A549 treated with AZD2906 at 1 μM for 4 hours (cell line): ENCODE measurements at places on chromosomes 7 and 10. TPM values are rescaled to one million over a fixed set of nuclear protein-coding genes. Genes with fewer than 3 reads are reported as not detected.

The SFRP4 gene
- 3.1 to 4.3 TPM (median 3.6 TPM) in 5 replicates for total RNA-seq

The GRID2IP gene
- not detected in 5 replicates for total RNA-seq

The LIPN gene
- total RNA-seq = not detected in 5 replicates

The CASD1 gene
- total RNA-seq = 7.5 to 11.6 TPM (median 8.5 TPM) in 5 replicates

The CUBN gene
- 0.02 to 0.06 TPM (median 0.05 TPM) in 5 replicates for total RNA-seq

The ZNF727 gene
- total RNA-seq = not detected in 5 replicates

The AKR1D1 gene
- total RNA-seq = 0.03 to 0.09 TPM (median 0.05 TPM) in 3 of 5 replicates, not detected in the others

The H2AZ2 gene
- 206 to 263 TPM (median 253 TPM) in 5 replicates for total RNA-seq

The RBM33 gene
- 20.7 to 27.3 TPM (median 26.2 TPM) in 5 replicates for total RNA-seq

The CNNM1 gene
- total RNA-seq = 22.8 to 27.4 TPM (median 25.6 TPM) in 5 replicates

The HOXA4 gene
- 1.6 to 1.9 TPM (median 1.8 TPM) in 5 replicates for total RNA-seq

The LRRD1 gene
- not detected in 5 replicates for total RNA-seq

The NUTM2E gene
- 0.34 to 0.51 TPM (median 0.43 TPM) in 5 replicates for total RNA-seq

The CPED1 gene
- not detected in 5 replicates for total RNA-seq

The STAMBPL1 gene
- 23.1 to 27.7 TPM (median 25.4 TPM) in 5 replicates for total RNA-seq

The PALD1 gene
- total RNA-seq = 5.4 to 7.6 TPM (median 6.5 TPM) in 5 replicates

The CTTNBP2 gene
- total RNA-seq = 0.21 to 0.61 TPM (median 0.26 TPM) in 5 replicates

The PRPS1L1 gene
- not detected in 5 replicates for total RNA-seq

The DBNL gene
- 66.0 to 71.9 TPM (median 71.2 TPM) in 5 replicates for total RNA-seq

The CALCR gene
- 0.06 TPM in 1 of 5 replicates, not detected in the others for total RNA-seq

The NXPH1 gene
- not detected in 5 replicates for total RNA-seq

The COBL gene
- 3.6 to 4.3 TPM (median 4.1 TPM) in 5 replicates for total RNA-seq

The TCAF1 gene
- total RNA-seq = 14.3 to 19.9 TPM (median 17.3 TPM) in 5 replicates

The RPP38 gene
- 34.3 to 36.2 TPM (median 34.9 TPM) in 5 replicates for total RNA-seq

The NRAP gene
- 0.01 TPM in 1 of 5 replicates, not detected in the others for total RNA-seq

The FAM171A1 gene
- 19.8 to 23.6 TPM (median 21.8 TPM) in 5 replicates for total RNA-seq

The PAPSS2 gene
- 18.8 to 20.5 TPM (median 19.7 TPM) in 5 replicates for total RNA-seq

The CCL24 gene
- total RNA-seq = 0.18 TPM in 1 of 5 replicates, not detected in the others

The PRRT4 gene
- total RNA-seq = 0.20 to 0.54 TPM (median 0.25 TPM) in 5 replicates

The ATG9B gene
- 0.28 to 0.88 TPM (median 0.71 TPM) in 5 replicates for total RNA-seq

The SNCG gene
- 10.4 to 14.7 TPM (median 14.1 TPM) in 5 replicates for total RNA-seq

The STEAP4 gene
- 0.01 to 0.02 TPM (median 0.02 TPM) in 4 of 5 replicates, not detected in the other for total RNA-seq

The EPHA1 gene
- 0.05 TPM in 1 of 5 replicates, not detected in the others for total RNA-seq

The TMEM243 gene
- 22.3 to 27.2 TPM (median 26.9 TPM) in 5 replicates for total RNA-seq

The HOXA9 gene
- total RNA-seq = 0.37 to 0.89 TPM (median 0.53 TPM) in 5 replicates

The SLC16A12 gene
- total RNA-seq = 0.45 to 1.2 TPM (median 0.93 TPM) in 5 replicates

The CALHM1 gene
- 0.02 TPM in 1 of 5 replicates, not detected in the others for total RNA-seq

The PLXNA4 gene
- total RNA-seq = 0.18 to 0.85 TPM (median 0.56 TPM) in 5 replicates

The SLC4A2 gene
- total RNA-seq = 168 to 269 TPM (median 251 TPM) in 5 replicates

The AKR1C3 gene
- total RNA-seq = 1,062 to 1,196 TPM (median 1,121 TPM) in 5 replicates

The PDK4 gene
- 28.0 to 36.2 TPM (median 34.5 TPM) in 5 replicates for total RNA-seq

The CARD11 gene
- 1.5 to 2.3 TPM (median 2.0 TPM) in 5 replicates for total RNA-seq

The CFAP70 gene
- total RNA-seq = 0.17 to 0.31 TPM (median 0.22 TPM) in 5 replicates

The WAPL gene
- total RNA-seq = 12.7 to 17.3 TPM (median 14.3 TPM) in 5 replicates

The CCDC126 gene
- total RNA-seq = 2.9 to 4.0 TPM (median 3.7 TPM) in 5 replicates

The BMPER gene
- 4.0 to 6.1 TPM (median 4.4 TPM) in 5 replicates for total RNA-seq

The FOXP2 gene
- not detected in 5 replicates for total RNA-seq

The ZNF22 gene
- 6.0 to 7.0 TPM (median 6.1 TPM) in 5 replicates for total RNA-seq

The MMD2 gene
- not detected in 5 replicates for total RNA-seq

The ASB10 gene
- not detected in 5 replicates for total RNA-seq

The TRIM74 gene
- 0.25 to 0.53 TPM (median 0.36 TPM) in 4 of 5 replicates, not detected in the other for total RNA-seq

The LIPK gene
- not detected in 5 replicates for total RNA-seq

The SUN3 gene
- total RNA-seq = not detected in 5 replicates

The NPFFR1 gene
- total RNA-seq = under 0.01 TPM in 1 of 5 replicates, not detected in the others

The HOXA2 gene
- total RNA-seq = 0.40 to 0.85 TPM (median 0.76 TPM) in 5 replicates

The RGR gene
- total RNA-seq = not detected in 5 replicates

The BTBD16 gene
- 0.41 to 0.82 TPM (median 0.66 TPM) in 5 replicates for total RNA-seq

The SPDYE16 gene
- 0.05 to 0.10 TPM in 2 of 5 replicates, not detected in the others for total RNA-seq
